Stimulated activated CD4-positive, alpha-beta T cell treated with anti-CD3 and anti-CD28 coated beads, Interleukin-2, amount 100 ng/mL, for 4 hours (primary cell): ENCODE measurements at places on chromosomes 5 and 9.

DNA sequence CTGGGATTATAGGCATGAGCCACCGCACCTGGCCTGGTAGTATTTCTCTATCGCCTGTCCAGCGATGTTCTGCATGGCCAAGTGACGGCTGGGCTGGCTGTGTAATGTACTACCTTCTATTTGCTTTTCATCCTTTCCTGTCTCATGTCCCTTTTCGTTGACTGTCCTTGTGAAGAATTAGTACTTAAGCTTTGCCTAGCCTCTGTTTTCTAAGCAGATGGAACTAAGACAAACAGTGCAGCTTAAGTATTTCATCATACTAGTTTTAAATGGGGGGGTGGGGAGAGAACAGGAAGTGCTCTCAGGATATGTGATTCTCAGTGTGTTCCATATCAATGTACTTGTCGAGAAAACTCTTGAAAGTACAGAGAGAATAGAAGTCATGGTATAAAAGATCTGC lies 31.7 kb upstream of the CCL21 start:
- DNase-seq: no peak

- no peak for DNase-seq
Measured at GRCh38 chr9:19386502-19387044, 6.5 kb upstream of the RPS6 start.

GRCh38 chr9:113237026-113237425 lies 15.7 kb downstream of the SLC31A1 start:
- no peak for DNase-seq

GRCh38 chr5:5071554-5071953 lies 68.6 kb upstream of the ADAMTS16 start:
- no peak for DNase-seq

GRCh38 chr5:84275609-84276008 lies 109.1 kb downstream of the EDIL3 start:
- no peak for DNase-seq

- DNase-seq: peak; percentile 18
Measured at GRCh38 chr5:17189381-17190036, 27.9 kb upstream of the BASP1 start.

DNA sequence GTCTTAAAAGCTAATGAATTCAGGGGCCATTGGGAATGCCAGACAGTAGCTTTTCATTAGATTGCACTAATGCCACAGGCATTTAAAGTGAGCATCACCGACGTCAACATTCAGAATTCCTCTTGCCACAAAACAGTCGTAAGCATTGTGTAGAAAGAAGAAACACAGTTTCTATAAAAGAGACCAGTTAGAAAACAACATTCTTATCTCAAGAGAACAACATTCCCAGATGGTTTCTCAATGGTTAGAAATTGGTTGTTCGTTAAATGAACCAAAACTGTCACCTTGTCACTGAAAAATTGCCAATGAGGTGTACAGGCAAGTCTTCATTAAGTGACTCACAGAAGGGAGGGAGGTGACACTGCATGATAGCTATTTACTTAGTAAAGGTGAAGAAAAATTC lies 401.6 kb upstream of the PRR16 start:
- DNase-seq: no peak
